Progenitor cell of endocrine pancreas (in vitro differentiated cells): ENCODE measurements at places on chromosomes 2 and 18. TPM values are rescaled to one million over a fixed set of nuclear protein-coding genes. Genes with fewer than 3 reads are reported as not detected.

GRCh38 chr2:128282246-128282975 lies 36.3 kb downstream of the HS6ST1 start:
- H3K4me3 ChIP-seq, result no peak overlapping the region
- no peaks in the 10 kb centered on the region for H3K27me3 ChIP-seq
- no peak for DNase-seq
- no peak overlapping the region for H3K27ac ChIP-seq
- no peaks in the 10 kb centered on the region for H3K36me3 ChIP-seq

DNA sequence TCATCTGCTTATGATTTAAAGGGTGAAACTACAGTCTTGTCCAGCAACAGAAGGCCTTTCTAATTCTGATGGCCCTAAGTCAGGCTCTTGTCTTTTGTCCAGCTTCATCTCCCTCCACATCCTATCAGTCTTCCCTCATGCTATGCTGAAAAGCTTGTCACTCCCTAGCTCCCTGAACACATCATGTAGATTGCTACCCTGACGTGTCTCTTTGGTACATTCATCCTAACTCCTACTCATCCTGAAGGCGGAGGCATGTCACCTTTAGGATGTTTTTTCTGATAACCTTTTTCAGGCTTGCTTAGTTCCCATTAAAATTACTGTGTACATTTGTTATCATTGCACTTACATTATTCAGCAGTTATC lies 78.4 kb upstream of the ARL5A start:
- H3K4me3 ChIP-seq, result no peak overlapping the region
- peaks cover 6% of the 10 kb centered on the region for H3K27me3 ChIP-seq
- no peaks in the 10 kb centered on the region for H3K36me3 ChIP-seq
- DNase-seq, result no peak

RTP5 gene
- total RNA-seq, result not detected in 2 replicates

DNA sequence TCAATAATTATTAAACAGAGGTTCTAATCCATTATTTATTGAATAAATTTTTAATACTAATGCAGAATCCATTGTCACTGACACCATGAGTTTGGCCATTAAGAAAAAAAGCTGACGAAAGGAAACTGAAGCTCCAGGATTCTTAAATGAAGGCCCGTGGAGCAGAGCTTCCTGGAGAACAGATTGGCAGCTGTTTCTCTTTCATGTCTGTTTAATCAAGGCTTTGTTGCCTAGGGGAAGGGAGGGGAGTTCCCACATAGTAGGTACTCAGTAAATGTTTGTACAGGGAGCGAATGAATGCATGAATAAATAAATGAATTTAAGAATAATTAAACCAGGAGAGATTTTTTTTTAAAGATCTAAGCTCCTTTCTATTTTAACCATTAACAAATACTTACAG lies 315.1 kb upstream of the KLHL29 start:
- peaks cover 3% of the 10 kb centered on the region for H3K4me1 ChIP-seq
- peaks cover 27% of the 10 kb centered on the region for H3K27me3 ChIP-seq
- H3K36me3 ChIP-seq, result no peaks in the 10 kb centered on the region
- no peak for DNase-seq
- H3K27ac ChIP-seq, result no peak overlapping the region

DNA sequence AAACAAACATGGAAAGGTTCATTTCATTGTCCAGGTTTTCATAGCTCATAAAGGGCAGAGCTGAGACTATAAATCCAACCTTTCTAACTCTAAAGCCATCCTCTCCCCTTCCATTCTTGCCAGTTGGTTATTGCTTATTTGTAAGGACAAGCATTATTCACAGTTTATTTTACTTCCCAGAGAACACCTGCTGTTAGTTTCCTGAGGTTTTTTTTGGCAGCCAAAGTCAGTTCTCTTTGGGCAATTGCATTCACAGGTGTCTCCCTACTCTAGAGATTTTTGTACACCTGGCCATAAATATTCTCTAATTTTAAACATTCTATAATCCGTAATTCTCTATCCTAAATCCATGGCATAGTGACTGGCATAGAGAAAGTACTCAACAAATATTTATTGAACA lies 87.3 kb upstream of the SPHKAP start:
- DNase-seq, result no peak
- H3K36me3 ChIP-seq, result no peaks in the 10 kb centered on the region
- no peak overlapping the region for H3K4me3 ChIP-seq

ARL5A gene
- 68.6 and 79.0 TPM in 2 replicates for total RNA-seq
